ENCODE measurements at places on chromosomes 2 and 18. TPM values are rescaled to one million over a fixed set of nuclear protein-coding genes. Genes with fewer than 3 reads are reported as not detected.

The PTRHD1 gene
- 46.2 TPM for polyA plus RNA-seq

The MC4R gene
- 0.14 TPM for polyA plus RNA-seq

The ZNF892 gene
- 1.0 TPM for polyA plus RNA-seq

- no peak for DNase-seq
Observed at GRCh38 chr2:11628675-11629074, 41.3 kb downstream of the NTSR2 start.

- no peak for DNase-seq
Observed at GRCh38 chr2:63555931-63556330, 32.3 kb downstream of the WDPCP start.

GRCh38 chr2:120241684-120242083 lies 11.0 kb upstream of the RALB start:
- no peak for DNase-seq

- DNase-seq = no peak
Observed at GRCh38 chr2:24915175-24915574, 4.9 kb downstream of the ADCY3 start.

Measured in GM23248 (cell line).